CD4-positive, alpha-beta T cell treated with Interferon gamma for 1 hour (primary cell): ENCODE measurements at places on chromosomes 16 and 17.

DNA sequence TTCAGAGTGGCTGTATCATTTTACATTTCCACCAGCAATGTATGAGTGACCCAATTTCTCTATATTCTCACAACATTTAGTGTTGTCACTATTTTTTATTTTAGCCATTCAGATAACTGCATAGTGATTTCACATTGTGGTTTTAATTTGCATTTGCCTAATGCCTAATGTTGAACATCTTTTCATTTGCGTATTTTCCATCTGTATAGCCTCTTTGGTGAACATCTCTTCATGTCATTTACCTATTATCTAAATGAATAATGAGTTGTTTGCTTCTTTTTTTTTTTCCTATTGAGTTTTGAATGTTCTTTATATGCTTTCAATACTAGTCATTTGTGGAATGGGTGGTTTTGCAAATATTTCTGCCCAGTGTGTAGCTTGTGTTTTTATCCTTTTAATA, 120.9 kb upstream of the CPHXL start:
- no peak for DNase-seq

DNA sequence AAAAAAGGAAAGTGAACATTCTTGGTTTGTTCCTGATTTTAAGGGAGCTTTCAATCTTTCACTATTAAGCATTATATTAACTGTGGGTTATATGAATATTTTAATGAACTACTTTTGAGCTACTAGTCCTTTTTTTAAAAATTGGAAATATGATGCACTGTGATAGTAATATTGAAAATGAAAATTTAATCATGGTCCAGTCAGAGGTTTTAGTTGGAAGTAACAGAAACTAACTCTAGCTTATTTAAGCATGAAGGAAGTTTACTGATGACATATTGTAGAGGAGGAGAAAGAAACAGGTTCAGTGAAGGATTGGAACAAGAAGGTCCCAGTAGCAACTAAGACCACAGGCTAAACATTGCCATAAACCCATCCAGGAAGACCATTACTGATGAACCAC, 20.8 kb upstream of the TMIGD1 start:
- DNase-seq: no peak

DNA sequence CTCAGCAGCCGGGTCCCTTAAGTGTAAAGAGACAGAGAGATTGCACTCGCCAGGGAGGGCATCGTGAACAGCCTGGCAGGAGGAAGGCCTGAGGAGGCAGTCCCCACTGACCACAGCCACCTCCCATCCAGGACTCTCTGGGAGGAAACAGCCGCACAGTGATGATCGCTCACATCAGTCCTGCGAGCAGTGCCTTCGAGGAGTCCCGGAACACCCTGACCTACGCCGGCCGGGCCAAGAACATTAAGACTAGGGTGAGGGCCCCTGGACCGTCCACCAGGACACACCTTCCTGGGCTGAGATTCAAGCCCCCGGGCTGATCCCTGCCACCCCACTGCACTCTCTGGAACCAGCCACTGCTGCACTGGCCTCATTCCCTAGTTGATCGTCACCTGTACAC, 14.0 kb downstream of the BTBD17 start:
- no peak for DNase-seq

DNA sequence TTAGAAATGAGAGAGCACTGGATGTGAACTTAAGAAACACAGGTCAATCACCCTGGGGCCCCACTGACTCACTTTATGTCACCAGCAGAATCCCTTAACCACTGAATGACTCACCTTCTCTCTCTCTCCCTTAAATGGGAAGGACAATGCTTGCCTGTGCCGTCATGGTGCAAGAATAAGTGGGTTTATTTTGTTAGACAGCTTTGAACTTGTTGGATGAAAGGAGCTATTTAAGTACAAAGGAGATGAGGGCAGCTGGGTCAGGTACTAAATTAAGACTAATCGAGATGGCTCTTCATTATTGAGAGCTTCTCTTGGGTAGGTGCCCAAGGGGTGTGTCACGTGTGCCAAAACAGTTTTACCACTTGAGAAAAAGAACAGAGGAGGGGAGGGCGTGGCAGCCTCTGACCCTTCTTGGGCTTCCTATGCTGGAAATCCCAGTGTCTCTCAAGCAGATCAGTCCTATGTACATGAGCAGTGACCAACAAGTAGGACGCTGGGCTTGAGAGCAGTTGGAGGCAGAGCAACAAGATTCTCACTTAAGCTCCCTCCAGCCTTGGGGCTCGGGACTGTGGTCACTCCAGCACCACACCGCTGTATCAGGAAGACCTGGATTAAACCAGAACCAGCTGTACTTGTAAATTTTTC, 6.7 kb upstream of the KRT31 start:
- DNase-seq: peak; percentile 6

GRCh38 chr16:1057252-1057932, 15.2 kb upstream of the SSTR5 start:
- peak; percentile 15 for DNase-seq
